ENCODE measurements at places on chromosomes 5 and 9. TPM values are rescaled to one million over a fixed set of nuclear protein-coding genes. Genes with fewer than 3 reads are reported as not detected.

Gene PROB1
- total RNA-seq, result 0.12 TPM

Gene UNC5A
- 0.77 TPM for total RNA-seq

Gene COL5A1
- total RNA-seq, result 37.0 TPM

Gene FAM53C
- 17.4 TPM for total RNA-seq

Gene GNAQ
- 20.7 TPM for total RNA-seq

Gene ADAMTS16
- 1.4 TPM for total RNA-seq

Gene C9orf50
- not detected for total RNA-seq

Gene WDR38
- 0.07 TPM for total RNA-seq

Gene ARHGEF28
- 11.0 TPM for total RNA-seq

Gene ECSCR
- total RNA-seq, result not detected
